CD4-positive, CD25-positive, alpha-beta regulatory T cell (primary cell): ENCODE measurements at places on chromosomes 12 and 14.

DNA sequence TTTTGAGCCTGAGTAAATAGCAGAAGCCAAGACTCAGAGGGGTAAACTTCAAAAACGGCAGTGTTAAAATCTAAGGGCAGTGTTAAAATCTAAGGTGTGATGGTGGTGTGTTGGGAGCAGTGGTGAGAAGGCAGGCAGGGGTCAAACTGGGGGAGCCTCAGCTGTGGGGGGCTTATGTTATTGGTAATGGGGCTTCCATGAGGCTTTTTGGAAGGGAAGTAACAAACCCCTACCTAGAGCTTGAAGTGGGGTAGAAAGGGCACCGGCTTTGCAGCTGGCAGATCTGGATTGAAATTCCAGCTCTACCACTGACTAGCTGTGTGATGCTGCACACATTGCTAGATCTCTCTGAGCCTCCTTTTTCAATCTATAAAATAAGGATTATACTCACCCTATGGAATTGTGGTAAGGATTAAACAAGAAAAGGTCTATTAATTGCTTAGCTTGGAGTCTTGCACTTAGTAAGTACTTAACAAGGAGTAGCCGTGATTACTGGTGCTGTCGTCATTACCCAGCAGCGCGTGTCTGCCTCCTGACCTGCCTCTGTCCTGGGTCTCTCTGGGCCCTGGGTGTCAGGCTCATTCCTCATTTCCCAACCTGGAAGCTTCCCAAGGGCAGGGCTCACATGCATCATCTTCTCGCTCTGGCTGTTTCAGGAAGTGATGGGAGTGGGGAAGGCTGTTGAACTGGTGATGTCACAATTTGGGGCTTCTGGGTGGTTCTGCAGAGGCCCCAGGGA lies 18.5 kb upstream of the KRT80 start:
- DNase-seq = no peak

GRCh38 chr12:108751821-108752220 lies 20.5 kb upstream of the CORO1C start:
- DNase-seq = no peak

DNA sequence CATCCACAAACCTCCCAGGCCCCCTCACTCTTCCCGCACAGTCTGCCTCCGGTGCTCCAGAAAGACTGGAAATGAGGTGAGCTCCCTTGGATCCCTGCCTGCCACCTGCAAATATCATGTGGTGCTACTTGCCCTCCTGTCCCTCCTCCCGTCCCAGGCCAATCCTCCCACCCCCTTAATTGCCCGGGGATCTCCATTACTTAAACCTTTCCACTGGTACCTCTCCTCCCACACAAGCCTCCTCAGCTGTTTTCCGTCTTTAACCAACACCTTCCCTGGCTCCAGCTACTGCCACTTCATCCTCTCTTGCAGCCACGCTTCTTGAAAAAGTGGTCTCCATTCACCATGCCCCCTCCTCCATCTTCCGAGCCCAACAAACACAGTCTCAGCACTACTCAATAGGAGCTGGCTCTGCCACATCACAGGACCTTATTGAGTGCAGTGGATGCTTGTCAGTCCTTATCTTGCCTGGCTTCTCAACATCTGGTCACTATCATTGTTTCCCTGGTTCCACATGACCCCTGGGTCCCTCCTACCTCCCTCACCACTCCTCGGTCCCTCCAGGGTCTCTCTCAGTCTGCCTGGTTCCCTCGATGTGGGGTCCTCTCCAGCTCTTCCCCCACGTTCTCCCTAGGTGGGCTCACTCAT lies 11.5 kb downstream of the FAIM2 start:
- no peak for DNase-seq

DNA sequence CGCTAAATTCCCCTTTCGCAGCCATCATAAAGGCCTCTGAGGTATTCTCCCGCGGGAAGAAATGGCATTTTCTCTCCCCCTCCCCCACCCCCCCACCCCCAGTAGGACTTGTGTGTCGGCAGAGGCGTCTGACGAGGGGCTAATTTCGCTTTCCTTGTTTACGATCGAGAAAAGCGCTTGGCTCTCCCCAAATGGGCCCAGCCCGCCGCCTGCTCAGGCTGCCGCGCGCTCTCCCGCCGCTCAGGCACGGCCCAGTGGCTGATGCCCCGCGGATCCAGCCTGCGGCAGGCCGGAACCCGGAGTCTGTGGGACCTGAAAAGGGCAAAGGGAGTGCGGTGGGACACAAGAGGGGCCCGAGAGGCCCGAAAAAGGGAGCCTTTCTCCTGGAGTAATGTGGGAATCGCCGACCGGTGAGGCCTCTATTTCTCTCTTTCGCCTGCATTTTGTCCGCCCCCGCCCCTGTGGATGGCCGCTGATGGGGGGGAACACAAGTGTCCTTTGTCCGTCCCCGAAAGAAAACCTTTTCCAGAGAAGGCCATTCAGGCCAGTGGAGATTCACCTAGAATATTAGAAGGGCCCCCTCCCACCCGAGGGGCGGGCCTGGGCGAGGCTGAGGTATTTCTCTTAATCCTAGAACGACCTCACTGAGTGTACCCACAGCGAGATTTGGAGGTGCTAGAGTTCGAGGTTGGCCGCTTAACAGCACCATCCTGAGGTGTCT lies 9.0 kb upstream of the HOXC6 start:
- DNase-seq = no peak
